ENCODE measurements at places on chromosomes 6 and 20.

DNA sequence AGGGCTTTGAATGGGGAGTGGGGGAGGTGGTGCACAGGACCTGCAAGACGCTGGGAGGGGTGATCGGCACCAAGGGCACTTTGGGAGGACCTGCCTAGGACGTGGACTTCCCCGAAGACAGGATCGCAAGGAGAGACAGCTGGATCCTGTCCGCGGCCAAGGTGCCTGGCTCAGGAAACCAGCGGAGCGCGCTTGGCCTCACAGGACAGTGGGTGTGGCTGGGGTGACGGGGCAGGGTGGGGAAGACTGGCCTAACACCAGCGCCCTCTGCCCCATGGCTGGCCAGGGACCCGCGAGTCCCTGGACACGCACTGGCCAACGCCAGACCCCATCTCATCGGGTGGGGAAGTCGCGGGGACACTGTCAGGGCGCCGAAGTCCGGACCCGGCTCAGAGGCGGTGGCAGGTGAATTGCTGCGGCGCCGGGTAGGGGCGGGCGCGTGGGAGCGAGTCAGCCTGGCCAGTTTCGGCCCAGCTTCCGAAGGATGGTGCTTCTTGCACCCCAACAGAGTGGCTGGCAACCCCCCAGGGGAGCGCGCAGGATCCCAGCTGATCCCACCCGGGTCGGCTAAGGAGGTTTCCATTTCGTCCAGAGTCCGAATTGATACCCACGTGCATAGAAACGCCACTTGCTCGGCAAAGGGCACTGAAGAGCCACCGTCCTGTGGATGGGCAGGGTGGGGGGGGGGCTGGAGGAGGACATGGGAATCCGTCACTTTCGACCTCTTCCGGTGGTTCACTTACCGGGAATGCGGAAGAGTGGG lies 785 bp upstream of the THBD start:
- DNase-seq, result no peak

DNA sequence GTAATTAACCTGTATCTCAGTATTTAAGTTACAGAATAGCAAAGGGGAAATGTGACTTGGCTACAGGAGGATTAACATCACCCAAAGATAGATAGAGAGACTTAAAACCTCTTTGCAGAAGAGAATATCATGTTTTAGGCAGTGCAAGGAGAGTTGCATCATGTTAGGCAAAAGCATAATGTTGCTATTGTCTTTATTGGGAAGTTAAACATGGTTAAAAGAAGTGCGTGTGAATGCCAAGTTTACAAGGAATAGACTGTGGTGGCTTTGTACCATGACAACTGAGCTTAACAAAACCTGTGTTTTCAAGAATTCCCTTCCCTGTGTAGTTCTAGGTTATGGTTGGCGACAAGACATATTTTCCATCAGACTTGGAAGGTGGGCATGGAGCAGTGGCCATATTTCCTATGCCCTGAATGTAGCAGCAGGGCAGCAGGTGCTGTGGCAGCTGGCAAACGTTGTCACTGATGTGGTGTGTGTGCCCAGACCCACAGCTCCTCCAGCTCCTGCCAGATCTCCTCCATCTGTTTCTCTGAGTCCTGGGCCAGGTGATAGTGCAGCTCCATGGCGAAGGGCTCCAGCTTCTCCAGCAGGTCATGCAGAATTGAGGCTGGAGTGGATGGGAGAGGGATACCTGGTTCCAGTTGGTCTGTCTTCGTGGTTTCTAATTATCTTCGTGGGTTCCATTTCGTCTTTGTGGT lies 163.3 kb downstream of the QRSL1 start:
- no peak for DNase-seq

DNA sequence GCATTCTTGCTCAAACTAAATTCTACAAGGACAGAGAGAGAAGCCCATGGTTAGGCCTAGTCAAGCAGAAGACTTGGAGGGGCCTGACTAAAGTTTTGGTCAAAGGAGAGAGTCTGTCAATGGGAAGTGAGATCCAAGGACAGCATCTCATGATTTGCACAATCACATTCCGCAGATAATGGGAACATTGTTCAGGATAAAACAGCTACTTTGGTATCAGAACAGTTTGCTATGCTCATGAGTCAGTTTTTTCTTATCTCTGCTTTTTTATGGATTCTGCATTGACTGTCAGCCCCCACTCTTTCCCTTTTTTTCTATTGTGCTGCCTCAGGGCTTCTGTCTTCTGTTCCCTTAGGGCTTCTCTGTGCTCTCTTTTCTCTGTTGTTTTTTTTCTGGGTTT lies 28.6 kb downstream of the AKAP7 start:
- DNase-seq, result no peak

GRCh38 chr6:170288091-170288631 lies 2.7 kb downstream of the DLL1 start:
- DNase-seq, result no peak

DNA sequence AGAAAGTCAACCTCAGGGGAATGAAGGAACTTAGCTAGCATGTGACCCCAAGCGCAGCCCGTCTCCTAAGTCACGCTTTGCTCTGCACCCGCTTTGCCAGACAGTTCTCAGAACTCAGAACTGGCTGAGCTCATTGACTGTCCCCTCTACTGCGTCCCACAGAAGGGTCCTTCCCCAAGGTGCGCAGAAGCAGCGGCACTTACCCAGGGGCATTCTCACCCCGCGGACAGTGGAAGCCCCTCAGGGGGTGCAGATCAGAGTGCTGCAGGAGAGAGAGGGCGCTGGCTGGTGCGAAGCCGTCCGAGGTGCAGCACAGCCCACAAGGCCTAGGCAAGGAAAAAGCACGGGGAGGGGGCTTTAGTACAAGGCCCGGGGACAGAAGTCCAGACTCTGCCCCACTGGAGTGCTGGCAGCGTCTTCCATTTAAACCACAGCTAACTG lies 807 bp downstream of the SNHG17 start:
- no peak for DNase-seq

- no peak for DNase-seq
Observed at GRCh38 chr6:97437087-97437486, 154.1 kb upstream of the MMS22L start.

DNA sequence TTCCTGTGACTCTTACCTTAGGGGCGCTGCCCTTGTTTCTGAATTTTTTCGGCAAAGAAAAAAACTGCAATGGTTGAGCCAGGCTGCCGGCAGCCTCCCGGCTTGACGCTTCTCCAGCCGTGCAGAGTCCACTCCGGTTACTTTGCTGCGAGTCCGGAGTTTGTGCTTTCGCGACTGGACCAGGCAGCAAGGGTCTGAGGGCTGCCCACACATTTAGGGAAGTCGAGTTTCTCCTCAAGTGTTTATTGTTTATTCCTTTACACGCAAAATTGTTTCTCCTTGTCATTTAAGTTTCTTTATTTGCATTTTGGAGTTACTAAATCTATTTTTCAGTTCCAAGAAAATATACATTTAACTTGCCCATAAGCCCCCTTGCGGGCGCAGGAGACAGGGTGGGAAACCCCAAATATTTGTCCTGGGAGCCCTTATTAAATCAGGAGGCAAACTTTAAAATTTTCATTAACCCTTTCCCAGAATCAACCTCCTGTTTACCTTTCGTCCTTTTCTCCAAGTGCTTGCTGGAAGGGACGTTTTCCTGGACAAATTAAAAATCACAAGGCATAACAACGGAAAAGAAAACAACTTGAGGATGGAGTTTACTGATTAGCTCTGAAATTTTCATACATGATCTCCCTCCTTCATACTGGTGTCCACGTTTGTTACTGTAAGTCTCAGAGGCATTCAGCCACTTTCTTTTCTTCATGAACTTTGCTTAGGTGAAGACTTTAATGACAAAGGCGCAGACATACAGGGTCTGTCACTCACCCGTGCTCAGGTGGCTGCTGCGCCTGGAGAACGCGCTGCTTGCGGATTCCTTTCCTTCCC lies 1.7 kb upstream of the PDE10A start:
- DNase-seq, result no peak

DNA sequence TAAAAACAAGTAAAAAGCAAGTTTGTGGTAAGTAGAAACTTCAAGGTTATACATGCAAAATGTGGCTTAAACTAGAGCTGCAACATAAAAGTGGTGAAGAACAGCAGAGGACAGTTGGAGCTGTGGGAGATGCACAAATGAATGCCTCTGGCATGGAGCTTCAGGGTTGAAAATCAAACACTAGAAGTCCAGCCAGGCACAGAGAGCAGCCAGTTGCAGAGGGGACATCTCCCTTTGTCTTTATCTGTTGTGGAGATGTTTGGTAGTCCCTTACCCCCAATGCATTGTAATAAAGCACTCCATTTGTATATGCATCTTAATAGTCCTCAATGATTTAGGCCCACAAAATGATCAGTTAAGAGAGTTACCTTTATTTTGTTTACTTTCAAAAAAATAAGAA lies 73.1 kb upstream of the C20orf144 start:
- DNase-seq, result no peak

DNA sequence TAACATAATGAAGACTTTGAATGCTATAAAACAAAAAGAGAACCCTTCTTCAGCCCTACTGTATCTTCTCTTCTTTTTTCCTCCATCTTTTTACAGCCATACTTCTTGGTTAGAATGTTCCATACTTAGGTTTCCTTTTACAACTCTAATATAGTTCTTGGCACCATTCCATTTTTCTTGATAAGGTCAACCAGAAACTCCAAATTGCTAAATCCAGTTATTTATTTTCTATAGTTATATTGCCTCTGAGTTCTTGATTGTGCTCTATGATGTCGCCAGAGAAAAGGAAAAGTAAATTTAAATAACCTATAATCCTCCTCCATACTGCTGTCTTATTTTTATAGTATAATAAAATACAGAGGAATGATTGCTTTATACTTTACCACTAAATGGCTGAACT lies 26.7 kb upstream of the COL10A1 start:
- DNase-seq, result no peak

GRCh38 chr6:44048277-44048676 lies 79.0 kb downstream of the MRPL14 start:
- DNase-seq, result no peak

- no peak for DNase-seq
Observed at GRCh38 chr6:12593771-12594529, 122.6 kb upstream of the PHACTR1 start.

DNA sequence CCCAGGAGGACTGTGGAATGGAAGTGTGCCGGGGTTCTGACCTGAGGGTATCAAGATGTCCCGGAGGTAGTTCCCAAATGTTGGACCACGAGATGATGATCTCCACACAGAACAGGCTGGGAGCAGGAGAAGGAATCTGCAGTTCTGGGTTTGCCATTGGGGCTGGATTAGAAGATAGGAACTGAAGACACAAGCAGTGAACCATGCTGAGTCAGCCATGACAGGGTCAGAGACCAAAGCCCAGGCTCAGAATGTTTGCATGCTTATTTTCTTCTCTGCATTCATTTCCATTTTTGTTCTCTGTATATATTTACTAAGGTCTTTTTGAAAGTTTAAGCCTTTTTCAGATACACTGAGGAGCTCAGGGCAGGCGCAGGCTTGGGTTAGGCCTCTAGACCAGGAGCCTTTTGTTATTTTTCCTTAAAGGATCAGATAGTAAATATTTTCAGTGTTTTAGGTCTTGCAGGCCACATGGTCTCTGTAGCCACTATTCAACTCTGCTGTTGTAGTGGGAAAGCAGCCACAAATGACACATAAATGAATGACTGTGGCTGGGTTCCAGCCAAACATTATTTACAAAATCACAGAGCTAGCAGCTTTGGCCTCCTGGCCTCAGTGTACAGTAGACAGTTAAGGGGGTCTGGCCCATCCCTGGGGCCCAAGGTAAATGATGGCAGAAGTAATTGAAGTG lies 28.5 kb downstream of the SLC35D3 start:
- no peak for DNase-seq

DNA sequence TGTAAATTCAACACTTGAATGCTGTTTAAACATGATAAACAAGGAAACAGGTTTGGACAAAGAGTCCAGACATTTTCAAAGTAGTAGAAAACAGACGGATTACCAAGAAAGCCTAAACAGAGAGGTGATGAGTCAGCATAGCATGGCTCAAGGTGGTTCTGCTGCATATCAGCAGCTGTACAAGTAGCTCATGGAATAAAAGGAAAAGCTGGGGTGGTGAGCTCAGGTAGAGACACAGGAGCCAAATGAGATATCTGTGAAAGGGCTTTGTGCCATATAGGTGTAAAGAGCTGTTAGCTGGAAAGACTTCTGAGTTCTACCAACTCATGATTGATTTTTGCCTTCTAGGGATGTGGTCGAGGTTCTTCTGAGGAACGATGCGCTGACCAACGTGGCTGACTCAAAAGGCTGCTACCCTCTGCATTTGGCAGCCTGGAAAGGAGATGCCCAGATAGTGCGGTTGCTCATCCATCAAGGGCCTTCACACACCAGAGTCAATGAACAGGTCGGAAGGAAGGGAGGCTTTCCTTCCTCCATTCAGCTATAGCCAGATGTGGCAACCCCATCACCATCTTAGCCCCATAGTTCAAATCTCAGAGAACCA lies 80.7 kb downstream of the ANKS1A start:
- no peak for DNase-seq

DNA sequence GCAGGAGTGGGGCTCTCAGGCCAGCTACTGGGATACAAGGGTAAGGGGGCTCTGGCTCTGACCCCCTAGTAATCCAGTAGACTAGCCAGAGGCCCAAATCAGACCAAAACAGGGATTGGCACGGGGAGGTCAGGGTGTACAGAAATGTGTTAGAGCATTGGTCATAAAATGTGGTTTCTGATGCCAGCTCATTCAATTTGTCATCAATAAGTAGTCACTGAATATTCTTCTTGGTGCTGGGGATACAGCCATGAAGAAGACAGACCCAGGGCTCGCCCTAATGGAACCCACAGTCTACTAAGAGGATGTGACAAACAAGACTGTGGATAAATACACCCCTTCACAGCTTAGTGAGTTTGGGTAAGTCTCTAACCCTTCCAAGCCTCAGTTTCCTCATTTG lies 11.1 kb downstream of the MAP1LC3A start:
- no peak for DNase-seq

- DNase-seq, result no peak
Observed at GRCh38 chr6:108494434-108494833, 66.3 kb upstream of the FOXO3 start.

DNA sequence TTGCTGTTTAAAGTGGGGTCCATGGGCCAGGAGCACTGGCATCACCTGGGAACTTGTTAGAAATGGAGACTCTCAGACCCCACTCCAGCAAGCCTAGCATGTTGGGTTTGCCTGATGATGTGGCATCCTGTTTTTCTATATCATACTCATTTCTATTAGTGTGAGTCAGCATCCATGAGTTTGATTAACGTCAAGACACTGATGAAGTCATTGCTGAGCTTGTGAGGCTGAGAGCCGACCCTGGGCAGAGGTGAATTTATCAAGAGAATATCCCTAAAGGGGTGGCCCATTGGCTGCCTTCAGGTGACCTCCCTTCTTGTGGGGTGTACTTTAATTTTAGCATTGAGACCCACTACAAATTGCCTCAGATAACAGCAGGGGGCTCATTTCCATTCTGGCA lies 43.4 kb upstream of the RNF144B start:
- DNase-seq, result no peak
